Glomerular endothelial cell (primary cell): ENCODE measurements at places on chromosomes 3 and 15. TPM values are rescaled to one million over a fixed set of nuclear protein-coding genes. Genes with fewer than 3 reads are reported as not detected.

The IL17RD gene
- 2.3 and 3.2 TPM in 2 replicates for total RNA-seq

GRCh38 chr3:127152684-127153505 lies 40.0 kb upstream of the PRR23E start:
- no peak for DNase-seq

The GPR176 gene
- total RNA-seq: 24.0 and 26.5 TPM in 2 replicates

DNA sequence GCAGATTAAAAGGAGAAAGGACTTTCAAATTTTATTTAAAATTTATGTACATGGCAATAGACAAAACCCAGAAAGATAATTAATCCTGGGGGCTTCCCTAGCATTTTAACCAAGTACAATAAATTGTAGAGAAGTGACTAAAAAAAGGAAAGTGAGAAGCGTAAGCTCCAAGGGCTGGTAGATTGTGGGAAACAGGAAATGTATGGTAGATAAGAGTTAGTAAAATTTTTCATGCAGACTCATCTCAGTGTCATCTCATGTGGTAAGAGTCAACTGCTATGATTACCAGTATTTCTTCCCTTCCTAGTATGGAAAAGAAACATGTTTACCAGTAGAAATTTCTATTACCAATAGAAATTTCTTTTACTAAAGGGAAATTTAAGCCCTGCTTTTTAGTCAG lies 464.3 kb upstream of the AGTR1 start:
- no peak for DNase-seq

The ISLR gene
- total RNA-seq: 0.39 and 0.47 TPM in 2 replicates

The GNAT1 gene
- not detected in 2 replicates for total RNA-seq

The UQCC5 gene
- total RNA-seq: 0.97 and 23.6 TPM in 2 replicates

- no peak for DNase-seq
These were observed 160.5 kb upstream of the CHRNA7 start for GRCh38 chr15:31869686-31870307.

The UTS2B gene
- 0.29 and 1.1 TPM in 2 replicates for total RNA-seq

GRCh38 chr3:53581671-53582070 lies 87.3 kb downstream of the CACNA1D start:
- no peak for DNase-seq

The NPAP1 gene
- total RNA-seq: not detected in 2 replicates

The CCK gene
- total RNA-seq: not detected in 2 replicates

The ITIH3 gene
- total RNA-seq: not detected in 2 replicates

The ASB14 gene
- not detected in 2 replicates for total RNA-seq

DNA sequence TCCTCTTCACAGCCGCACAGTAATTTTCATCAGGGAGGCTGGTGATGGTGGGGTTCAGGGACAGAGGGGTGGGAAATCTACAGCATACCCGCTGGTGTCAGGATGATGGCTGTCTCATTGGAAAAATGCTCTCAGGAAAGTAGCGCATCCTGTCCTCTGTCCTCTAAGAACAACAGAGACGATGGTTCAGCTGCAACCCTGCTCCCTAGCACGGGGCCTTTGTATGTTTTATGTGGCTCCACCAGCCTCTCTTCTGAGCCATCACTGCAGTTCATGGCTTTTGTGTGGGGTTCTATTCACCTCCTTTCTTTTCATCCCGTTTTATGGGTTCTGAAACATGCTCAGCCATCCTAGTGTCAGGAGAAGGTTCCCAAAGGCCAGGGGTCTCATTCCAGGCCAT lies 68.9 kb downstream of the EPHB1 start:
- DNase-seq: no peak

DNA sequence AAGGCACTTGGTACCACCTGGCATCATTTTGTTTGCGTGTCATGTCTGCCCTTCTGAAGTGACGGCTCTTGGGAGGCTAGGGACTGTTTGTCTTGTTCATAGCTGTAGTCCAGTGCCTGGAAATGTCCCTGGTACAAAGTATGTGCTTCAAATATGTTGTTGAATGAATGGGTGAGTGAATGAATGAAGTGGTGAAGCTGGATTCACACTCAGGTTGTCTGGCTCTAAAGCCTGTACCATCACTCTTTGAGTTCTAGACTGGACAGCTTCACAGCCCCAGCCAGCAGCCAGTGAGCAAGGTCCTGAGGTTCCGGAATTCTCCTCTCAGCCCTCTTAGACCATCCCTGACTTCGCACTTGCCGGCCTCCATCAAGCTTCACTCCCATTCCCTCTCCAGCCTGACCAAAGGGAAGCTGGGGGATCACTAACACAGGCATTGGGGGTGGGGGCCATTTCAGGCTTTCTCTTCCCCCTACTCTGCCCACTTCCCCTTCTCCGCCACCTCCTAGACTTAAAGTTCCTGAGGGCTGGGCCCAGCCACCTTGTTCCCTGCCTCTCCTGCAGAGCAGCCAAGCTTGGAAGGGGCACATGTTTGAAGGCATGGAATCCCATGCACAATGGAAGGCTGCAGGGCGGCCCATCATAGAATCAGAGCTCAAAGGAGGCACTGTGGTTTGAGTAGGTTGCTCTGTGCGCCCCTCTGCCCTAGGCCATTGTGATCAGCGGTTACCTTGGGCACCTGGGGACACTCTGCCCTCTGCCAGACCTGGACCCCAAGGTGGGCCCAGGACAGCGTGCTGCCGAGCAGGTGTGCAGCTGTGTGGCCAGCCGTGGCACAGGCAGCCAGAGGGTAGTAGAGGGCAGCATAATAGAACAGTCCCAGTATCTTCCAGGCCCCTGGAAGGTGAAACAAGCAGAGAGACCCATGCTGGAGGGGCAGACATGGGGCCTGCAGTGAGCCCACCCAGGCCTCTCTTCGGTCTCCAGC lies 7.7 kb downstream of the STRA6 start:
- DNase-seq: no peak

The RTP1 gene
- not detected in 2 replicates for total RNA-seq

The CMTM8 gene
- 2.7 and 5.6 TPM in 2 replicates for total RNA-seq

DNA sequence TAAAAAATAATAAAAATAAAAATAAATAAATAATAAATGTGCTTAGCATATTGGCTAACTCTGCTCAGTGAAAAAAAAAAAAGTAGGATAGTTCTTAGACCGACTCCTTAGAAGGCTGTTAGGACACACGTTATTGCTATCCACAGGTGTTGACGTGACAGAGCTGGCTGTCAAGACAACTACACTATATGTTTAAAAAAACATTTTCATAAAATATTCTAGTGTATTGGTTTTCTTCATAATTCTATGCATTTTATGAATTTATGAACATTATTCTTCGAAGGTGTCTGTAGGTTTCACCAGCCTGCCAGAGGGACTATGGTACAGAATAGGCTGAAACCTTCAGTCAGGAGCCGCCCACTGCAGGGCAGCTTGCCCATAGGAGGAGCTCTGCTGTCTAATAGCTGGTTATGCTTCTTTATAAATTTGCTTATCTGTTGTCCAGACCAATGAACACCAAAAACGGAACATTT lies 9.2 kb downstream of the TM4SF1 start:
- no peak for DNase-seq

GRCh38 chr3:2423143-2423542 lies 324.5 kb downstream of the CNTN4 start:
- no peak for DNase-seq

DNA sequence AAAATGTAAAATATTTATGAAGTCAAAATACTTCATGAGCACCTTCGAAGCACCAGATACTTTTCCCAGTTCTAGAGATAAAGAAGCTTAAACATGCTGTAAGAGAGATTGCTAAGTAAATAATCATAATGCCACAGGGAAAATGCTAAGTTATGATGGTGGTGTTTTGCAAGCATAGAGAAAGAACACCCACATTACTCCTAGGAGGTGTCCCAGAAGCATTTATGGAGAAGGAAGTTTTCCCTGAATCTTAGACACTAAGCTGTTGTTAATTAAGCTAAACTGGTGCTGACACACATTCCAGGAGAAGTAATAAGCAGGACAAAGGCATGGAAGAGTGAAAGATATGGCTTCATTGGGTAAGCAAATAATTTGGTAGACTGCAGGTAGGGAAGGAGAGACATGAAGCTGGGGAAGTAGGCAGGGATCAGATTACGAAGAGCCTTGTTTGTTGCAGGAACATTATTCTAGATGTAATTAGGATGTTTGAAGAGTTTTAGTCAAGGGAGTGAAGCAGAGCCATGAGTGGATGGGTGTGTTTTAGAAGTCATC lies 40.4 kb upstream of the CHMP2B start:
- no peak for DNase-seq

The LINGO1 gene
- total RNA-seq: 0.18 TPM in 1 of 2 replicates, not detected in the other

The TOP2B gene
- 75.1 and 78.1 TPM in 2 replicates for total RNA-seq

DNA sequence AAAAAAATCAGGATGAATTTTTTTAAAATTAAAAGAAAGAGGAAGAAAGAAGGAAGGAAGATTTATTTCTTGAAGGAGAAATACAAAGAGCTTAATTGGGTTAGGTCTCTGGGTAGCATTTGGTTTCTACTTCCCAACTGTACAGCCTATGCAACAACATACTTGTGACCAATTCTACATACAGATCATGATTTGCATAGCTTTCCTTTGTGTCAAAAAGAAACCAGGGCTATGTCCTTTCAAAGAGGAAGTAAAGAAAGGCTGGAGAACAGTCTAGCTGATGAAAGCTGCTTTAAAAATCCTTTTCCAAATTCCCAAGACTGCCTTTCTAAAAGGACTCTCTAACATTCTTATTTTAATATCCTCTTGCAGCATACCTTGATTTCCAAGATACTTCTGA lies 6.1 kb upstream of the HGD start:
- no peak for DNase-seq

DNA sequence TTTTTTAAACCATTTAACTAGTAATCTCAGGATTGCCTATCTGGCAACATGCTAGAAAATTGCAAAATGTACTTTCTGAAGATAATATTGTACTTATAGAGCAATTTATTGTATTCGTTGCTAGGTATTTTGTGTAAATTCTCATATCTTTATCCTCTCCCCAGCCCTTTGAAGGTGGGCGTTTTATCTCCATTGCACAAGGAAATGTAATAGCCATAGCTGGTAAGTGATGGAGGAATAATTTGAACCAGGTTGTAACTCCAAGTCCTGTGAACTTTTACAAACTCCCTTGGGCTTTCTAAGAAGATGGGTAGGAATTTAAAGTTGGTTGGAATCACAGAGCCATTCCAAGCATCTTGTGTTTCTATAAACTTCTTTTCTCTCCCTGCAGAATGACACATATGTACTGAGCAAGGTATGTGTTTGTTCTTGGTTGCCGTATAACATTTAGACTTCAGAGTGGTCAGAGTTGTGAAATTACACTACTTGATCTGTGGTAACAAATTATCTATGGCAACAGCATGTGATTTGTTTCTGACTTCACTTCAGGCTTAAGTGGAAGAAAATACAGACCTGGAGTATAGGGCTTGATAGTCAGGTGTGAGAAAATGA lies 170.9 kb downstream of the AKAP13 start:
- no peak for DNase-seq

DNA sequence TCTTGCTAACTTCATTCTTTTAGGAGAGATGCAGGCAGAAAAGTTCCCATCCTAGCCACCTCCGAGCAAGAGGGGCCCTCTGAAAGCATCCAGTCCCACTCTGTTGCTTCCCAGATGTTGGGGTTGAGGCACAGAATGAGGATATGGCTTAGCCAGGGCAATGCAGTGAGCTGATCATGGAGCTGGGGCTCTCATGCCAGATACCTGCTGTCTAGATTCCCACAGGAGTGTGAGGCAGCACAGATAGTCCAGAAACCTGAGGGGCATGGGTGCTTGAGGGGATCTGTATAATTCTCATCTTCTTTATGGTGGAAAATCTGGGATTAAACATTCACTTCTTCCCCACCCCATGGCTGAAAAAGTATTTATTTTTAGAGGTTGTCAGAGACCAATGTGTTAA lies 1.2 kb downstream of the SLC22A13 start:
- DNase-seq: no peak

The PLSCR4 gene
- total RNA-seq: 56.9 and 61.9 TPM in 2 replicates

- DNase-seq: no peak
These were observed 87.8 kb downstream of the SEC22A start for GRCh38 chr3:123289391-123290106.

The ATP2B2 gene
- total RNA-seq: not detected in 2 replicates

The PLCH1 gene
- total RNA-seq: 1.2 TPM in 1 of 2 replicates, not detected in the other

DNA sequence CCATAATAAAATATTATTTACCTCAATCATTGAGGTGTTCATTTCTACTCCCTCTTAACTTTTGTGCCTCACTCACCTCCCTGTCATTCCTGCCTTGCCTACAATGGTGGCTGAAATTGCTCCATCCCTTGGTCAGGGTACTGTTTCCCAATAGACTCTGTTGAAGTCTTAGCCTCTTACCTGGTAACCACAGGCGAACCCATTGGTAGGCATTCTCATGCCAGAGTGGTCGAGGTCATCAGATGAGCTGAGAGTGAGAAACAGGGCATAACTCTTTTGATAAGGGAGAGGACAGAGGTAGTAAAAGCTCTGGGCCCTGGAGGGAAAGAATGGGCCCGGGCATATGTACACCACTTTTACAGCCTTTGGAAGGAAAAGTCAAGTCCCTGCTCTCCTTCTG lies 265.6 kb downstream of the ARRDC4 start:
- no peak for DNase-seq

GRCh38 chr15:76345880-76346668 lies 9.5 kb downstream of the ISL2 start:
- DNase-seq: no peak

The CPLX3 gene
- not detected in 2 replicates for total RNA-seq

GRCh38 chr15:55179141-55179540 lies 17.6 kb downstream of the RSL24D1 start:
- no peak for DNase-seq

DNA sequence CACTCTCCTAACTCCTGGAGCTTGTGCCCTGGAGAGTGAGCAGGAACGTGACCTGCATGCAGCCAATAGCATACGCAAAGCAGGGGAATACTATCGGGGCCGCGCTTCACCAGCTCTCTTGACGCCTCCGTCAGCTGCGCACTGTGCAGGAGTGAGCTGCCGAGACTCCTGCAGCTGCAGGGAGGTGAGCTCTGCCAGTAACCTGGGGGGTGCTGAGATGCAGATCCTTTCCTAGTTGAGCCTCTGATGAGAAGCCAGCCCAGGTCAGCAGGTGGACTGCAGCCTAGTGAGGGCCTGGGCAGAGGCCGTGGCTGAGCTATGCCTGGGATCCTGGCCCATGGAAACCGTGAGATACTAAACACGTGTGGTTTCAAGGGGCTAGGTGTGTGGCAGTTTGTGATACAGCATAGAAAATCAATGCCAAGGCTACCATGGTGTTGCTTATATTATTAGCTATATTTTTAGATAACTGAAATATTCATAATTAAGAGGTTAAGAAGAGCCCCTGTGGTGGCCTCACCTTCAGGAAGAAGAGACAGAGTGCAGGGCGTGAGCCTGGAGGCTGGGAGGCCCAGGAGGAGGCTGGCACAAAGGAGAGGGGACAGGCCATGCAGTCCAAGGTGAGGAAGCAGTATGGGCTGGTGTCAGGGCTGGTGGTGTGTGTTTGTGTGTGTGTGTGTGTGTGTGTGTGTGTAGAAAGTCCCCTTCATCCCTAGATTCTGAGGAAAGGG lies 5.9 kb upstream of the DNAJB8 start:
- DNase-seq: no peak

The FES gene
- total RNA-seq: 91.5 and 107 TPM in 2 replicates

DNA sequence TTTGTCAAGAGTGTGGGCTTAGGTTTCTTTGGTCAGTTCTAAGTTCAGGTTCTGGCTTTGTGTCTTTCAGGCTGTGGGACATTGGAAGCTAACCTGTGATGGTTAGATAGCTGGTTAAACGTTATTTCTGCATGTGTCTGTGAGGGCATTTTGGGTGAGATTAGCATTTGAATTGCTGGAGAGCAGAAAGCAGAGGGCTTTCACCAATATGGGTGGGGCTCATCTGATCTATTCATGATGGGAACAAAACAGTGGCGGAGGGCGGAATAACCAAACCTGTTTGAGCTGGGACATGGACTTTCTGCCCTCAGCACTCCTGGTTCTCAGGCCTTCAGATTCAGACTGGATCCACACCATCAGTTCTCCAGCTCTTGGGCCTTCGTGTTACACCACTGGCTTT lies 195.4 kb downstream of the KLF13 start:
- no peak for DNase-seq
